ENCODE measurements at places on chromosomes 5 and 9. TPM values are rescaled to one million over a fixed set of nuclear protein-coding genes. Genes with fewer than 3 reads are reported as not detected.
A peak's percentile ranks its signal among the peaks of the same experiment; 100 is the strongest.

Gene IFNA2
- not detected for total RNA-seq

Gene OR5C1
- not detected for total RNA-seq

Gene GPR151
- total RNA-seq, result not detected

Gene SPDL1
- 40.3 TPM for total RNA-seq

Gene FAM13B
- 10.2 TPM for total RNA-seq

Gene LRRC26
- total RNA-seq, result not detected

Gene CD72
- 8.7 TPM for total RNA-seq

Gene NSD1
- 68.2 TPM for total RNA-seq

Gene PCDHB3
- not detected for total RNA-seq

- DNase-seq, result no peak
Observed at GRCh38 chr5:127827451-127827850, 124.3 kb downstream of the CCDC192 start.

DNA sequence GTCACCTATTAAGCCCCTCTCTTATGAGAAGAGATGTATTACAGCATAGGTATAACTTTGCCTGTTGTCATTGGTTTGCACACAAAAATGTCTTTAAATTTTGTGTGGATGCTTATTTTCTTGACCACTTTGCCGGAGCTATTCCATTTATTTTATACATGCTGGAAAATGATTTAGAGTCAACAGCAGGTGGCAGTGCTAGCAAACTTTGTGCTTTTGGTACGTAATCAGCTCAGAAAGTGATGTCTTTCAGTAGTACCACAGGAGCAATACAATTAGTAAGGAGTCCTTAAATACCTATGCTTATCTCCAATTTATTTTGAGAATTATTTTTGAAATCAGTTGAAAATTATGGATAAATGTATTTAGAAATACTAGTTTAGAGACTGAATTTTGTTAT lies 19.8 kb upstream of the NUDT12 start:
- peak; percentile 40 for DNase-seq

GRCh38 chr5:44568519-44568918 lies 179.3 kb upstream of the FGF10 start:
- DNase-seq, result no peak

DNA sequence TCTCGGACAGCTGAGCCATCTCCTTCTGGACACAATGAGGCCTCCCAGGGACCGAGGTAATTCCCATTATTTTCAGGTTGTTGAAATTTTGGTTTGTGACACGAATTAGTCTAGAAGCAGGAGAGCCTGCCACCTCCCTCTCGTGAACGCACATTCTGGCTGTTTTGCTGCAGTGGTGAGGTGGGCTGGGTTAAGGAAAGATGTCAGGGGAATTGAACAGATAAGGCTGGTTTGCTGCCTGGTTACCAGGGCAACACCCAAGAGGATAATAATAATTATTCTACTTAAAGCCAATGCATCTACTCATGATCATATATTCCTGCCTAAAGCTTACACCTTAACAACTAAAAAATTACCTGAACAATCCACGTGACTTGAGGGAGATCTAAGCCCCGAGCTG lies 38.1 kb downstream of the DDX31 start:
- DNase-seq, result no peak

DNA sequence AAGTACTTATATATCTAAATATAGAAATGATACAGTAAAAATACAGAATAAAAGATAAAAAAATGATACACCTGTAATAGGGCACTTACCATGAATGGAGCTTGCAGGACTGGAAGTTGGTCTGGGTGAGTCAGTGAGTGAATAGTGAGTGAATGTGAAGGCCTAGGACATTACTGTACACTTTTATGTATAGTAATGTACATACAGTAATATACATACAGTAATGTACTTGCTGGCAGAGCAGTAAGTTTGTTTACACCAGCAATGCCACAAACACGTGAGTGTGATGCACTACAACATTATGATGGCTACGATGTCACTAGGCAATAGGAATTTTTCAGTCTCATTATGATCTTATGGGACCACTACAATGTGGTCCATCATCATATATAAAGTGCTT lies 34.2 kb downstream of the SUSD1 start:
- DNase-seq, result no peak

- no peak for DNase-seq
Observed at GRCh38 chr5:5066276-5067186, 73.6 kb upstream of the ADAMTS16 start.

DNA sequence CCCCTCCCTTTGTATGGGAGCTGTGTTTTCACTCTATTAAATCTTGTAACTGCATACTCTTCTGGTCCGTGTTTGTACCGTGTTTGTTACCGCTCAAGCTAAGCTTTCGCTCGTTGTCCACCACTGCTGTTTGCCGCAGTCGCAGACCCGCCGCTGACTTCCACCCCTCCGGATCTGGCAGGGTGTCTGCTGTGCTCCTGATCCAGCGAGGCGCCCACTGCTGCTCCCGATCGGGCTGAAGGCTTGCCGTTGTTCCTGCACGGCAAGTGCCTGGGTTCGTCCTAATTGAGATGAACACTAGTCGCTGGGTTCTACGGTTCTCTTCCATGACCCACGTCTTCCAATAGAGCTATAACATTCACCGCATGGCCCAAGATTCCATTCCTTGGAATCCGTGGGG lies 6.6 kb upstream of the GNE start:
- no peak for DNase-seq

DNA sequence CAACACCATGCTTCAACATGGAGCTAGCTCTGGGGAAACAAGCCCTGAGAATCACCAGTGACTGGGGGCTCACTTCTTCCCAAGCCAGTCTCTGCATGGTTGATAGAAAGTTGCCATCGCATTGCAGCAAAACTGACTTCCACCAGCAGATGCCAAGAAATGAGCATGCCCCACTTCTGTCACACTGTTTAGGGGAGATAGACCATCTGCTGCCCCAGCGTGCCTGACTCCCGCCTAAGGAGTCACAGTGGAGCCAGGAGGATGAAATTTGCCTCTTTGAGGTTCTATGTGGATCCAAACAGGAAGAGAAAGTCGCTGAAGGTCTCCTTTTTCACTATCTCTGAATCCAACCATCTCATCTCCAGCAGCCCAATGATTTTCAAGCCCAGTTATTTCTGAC lies 116.7 kb upstream of the SLIT3 start:
- no peak for DNase-seq

GRCh38 chr5:126446498-126447224 lies 23.5 kb downstream of the GRAMD2B start:
- DNase-seq, result peak; percentile 84

- DNase-seq, result peak; percentile 6
Observed at GRCh38 chr9:19748278-19749126, 40.3 kb downstream of the SLC24A2 start.

- peak; percentile 2 for DNase-seq
Observed at GRCh38 chr9:93678199-93679019, 102.0 kb downstream of the PHF2 start.

GRCh38 chr5:58466939-58467338 lies 7.1 kb upstream of the PLK2 start:
- peak; percentile 57 for DNase-seq

GRCh38 chr5:90982576-90982975 lies 400.5 kb downstream of the ARRDC3 start:
- no peak for DNase-seq

GRCh38 chr9:106283769-106284168 lies 579.2 kb upstream of the ZNF462 start:
- no peak for DNase-seq

DNA sequence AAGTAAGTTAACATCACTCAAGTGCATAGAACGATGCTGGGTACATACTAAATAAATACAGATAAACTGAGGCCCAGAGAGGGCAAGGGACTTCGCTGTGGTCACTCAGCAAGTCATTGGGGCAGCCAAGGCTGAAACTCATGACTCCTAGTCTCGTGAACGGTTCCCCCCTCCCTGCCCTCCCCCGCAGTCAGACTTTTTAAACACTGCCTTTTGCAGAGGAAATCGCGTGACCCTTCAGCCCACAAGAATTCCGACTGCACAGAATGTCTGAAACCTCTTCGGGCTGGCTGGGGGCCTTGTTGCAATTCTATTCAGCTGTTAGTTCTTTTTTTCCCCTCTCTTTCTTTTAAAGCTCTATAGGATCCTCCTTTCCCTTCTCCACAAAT lies 28.1 kb downstream of the NEK6 start:
- peak; percentile 72 for DNase-seq

GRCh38 chr5:31131381-31131891 lies 62.0 kb upstream of the CDH6 start:
- DNase-seq, result no peak

GRCh38 chr9:113129884-113130283 lies 20.9 kb upstream of the SLC31A2 start:
- DNase-seq, result no peak

- no peak for DNase-seq
Observed at GRCh38 chr5:96320797-96321196, 112.3 kb downstream of the PCSK1 start.

GRCh38 chr5:143874312-143874711 lies 62.4 kb downstream of the HMHB1 start:
- DNase-seq, result no peak

GRCh38 chr5:134738963-134739661 lies 764 bp downstream of the CAMLG start:
- DNase-seq, result peak; percentile 58

DNA sequence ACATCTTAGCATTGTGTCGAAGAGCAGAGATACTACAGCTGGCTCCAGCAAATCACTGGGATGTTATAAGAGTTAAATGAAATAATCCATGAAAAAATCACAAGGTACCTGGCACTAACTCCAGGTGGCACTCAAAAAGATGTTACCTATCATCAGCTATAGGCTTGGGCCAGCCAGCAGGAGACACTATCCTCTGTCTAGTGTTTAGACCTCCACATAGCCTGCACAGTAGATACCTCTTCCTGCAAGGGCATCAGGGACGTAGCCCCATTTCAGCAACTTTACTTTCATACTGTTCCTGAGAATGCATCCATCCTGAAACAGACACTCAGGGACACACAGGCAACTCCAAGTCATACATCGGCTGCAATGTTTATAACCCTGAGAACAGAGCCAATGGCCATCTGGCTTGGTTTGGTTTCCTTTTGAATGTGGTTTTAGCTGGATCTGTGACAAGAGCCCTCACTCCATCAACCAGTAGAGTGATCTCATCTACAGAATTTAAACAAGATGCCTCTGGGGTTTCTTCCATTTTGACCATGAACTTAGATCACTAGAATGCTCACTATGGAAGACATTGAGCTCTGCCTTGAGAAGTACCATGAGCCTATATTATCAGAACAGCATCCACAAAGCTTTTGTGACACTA lies 69.9 kb downstream of the TLE1 start:
- DNase-seq, result no peak

DNA sequence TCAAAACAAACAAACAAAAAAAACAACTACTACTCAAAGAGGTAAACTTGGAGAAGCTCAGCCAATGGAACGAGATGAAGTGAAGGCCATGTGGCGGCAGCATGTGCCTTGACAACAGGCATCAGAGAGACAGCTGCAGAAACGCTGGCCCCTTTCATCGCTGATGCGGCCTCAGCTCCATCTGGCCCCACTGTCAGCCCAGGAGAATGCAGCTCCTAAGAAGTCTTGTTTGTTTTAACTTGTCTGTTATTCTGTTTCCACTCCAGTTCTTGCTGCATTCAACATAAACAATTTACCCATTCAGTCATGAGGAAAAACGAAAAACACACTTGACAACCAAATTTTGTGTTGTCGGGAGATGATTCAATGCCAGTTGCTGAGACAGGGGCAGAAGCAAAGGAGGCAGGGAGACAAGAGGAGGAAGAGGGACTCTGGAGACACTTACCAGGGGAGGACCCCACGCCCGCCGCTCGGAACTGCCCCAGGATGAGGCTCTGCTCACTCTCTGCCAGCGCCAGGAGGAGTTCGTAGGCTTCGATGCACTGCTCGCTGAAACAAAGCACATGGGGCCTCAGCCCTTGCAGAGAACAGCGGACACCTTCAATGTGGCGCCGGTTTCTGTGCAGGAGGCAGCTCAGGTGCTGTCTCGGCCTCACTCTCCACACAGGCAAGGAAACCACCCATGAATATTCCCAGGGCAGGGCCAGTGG lies 91.2 kb downstream of the DCP2 start:
- no peak for DNase-seq

GRCh38 chr5:139272471-139273321 lies 20.8 kb upstream of the MATR3 start:
- DNase-seq, result peak; percentile 62

- DNase-seq, result no peak
Observed at GRCh38 chr9:103188781-103189350, 193.7 kb downstream of the CYLC2 start.

DNA sequence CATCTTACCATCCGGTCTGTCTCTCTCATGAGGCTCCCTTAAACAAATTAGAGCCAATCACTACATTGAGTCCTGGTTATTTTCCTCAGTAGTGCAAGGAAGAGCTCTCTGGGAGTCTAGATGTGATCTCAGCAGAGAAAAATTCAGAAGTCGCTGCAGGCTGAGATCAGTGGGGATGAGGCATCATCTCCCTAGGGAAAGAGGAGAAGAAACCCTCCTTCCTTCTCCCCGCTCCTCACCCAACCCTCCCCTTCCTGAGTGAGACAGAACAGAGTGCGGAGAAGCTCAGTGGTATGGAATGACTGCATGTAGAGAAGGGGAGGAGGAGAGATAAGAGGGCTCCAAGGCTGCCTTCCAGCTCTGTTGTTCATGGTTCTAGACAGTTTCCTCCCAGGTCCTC lies 80.5 kb downstream of the PAPPA start:
- DNase-seq, result no peak

- DNase-seq, result no peak
Observed at GRCh38 chr9:133943781-133944745, 48.1 kb downstream of the VAV2 start.

- DNase-seq, result peak; percentile 19
Observed at GRCh38 chr5:142053426-142054151, 40.8 kb upstream of the GNPDA1 start.

DNA sequence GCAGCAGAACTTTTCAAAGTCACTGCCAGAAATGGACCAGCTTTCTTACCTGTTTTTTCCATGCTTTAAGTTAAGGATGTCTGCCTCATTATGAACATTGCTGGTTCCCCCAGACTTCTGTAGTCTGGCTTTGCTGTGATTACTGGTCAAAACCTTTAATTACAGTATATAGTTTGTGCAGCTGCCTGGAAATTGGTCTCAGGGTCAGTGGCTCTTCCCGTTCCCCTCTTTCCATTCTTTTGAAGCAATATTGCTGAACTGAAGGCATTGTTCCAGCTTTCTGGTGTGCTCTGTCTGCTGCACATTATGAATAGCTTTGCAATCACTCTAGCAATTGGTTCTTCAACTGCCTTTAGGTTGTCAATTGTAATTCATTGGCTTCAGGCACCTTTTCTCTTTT lies 206.5 kb downstream of the ARL15 start:
- DNase-seq, result no peak

DNA sequence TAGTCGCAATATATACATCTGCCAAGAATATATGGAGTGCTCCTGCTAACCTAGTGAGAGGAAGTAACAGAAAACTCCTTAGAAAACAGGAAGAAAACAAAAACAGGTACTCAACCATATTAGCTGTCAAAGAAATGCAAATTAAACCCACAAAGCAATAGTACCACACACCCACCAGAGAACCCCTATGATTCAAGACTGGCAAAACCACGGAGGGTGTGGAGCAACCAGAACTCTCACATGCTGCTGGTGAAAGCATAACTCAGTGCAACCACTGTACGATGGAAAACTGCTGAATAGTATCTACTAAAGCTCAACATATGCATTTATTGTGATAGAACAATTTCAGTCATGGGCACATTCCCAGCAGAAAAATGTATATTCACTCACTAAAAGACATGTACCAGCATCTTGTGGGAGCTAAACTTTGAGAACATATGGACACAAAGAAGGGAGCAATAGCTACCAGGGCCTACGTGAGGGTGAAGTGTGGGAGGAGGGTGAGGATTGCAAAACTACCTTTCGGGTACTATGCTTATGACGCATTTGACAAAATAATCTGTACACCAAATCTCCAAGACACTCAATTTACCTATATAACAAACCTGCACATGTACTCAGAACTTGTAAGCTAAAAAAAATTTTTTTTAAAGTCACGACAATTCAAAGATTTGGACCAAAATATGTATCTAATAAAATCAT lies 34.0 kb downstream of the PTPN3 start:
- peak; percentile 53 for DNase-seq

Measured in activated CD4-positive, alpha-beta T cell treated with anti-CD3 and anti-CD28 coated beads for 36 hours (primary cell).